Progenitor cell of endocrine pancreas (in vitro differentiated cells): ENCODE measurements at places on chromosomes 2 and 18. TPM values are rescaled to one million over a fixed set of nuclear protein-coding genes. Genes with fewer than 3 reads are reported as not detected.

Gene SERPINB12
- total RNA-seq = not detected in 2 replicates

Gene COL3A1
- 15.5 and 30.4 TPM in 2 replicates for total RNA-seq

Gene FIGN
- 18.0 and 19.3 TPM in 2 replicates for total RNA-seq

Gene FAM237A
- total RNA-seq = not detected in 2 replicates

Gene TMEM37
- 17.4 and 18.9 TPM in 2 replicates for total RNA-seq

Gene STAM2
- 32.8 and 36.2 TPM in 2 replicates for total RNA-seq

Gene POTEJ
- total RNA-seq = 0.19 and 0.24 TPM in 2 replicates

Gene KIF1A
- total RNA-seq = 132 and 140 TPM in 2 replicates

Gene ANKRD62
- total RNA-seq = not detected in 2 replicates

Gene UGT1A9
- total RNA-seq = not detected in 2 replicates

DNA sequence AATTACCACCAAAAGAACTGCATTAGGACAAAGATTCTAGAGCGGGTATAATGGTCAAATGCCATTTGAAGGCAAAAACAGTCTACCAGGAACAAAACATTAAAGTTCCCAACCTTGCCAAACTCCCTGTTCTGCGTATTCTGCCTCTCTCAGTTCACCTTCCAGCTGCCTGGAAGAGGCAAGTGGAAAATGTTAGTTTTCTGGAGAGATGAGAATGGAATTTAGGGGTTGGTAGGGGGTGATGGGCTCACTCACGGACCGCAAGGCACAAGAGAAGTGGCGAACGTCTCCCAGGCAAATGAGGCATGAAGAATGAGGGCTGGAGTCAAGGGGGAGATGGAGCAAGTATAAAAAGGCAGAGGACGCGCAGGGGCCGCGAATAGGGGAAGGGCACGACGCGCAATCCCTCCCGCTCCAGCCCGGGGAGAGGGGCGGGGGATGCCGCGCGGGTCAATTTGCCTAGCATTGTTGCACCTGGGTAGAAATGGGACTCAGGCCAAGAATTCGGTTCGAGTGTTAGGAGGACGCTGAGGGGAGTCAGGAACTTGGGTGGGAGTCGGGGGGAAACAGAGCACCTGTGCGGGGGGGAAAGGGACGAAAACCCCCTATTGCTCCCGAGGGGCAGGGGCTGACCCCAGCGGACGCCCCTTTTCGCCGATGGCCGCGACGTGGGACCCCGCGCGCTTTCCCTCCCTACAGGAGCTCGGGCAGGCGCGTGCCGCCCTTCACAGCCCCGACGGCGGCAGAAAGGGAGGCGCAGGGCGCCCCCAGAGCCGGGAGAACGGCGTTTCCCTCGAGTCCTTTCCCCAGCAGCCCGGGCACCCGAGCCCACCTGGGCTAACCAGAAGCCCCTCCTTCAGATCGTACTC, 573 bp downstream of the PAIP2B start:
- DNase-seq = peak; percentile 52

- DNase-seq = no peak
These were observed at the start of gene CCDC68 for GRCh38 chr18:54958704-54959625. Gene CCDC68 (minus strand): TSS chr18:54959461. CDS start chr18:54942791, 16,670 bp downstream.

DNA sequence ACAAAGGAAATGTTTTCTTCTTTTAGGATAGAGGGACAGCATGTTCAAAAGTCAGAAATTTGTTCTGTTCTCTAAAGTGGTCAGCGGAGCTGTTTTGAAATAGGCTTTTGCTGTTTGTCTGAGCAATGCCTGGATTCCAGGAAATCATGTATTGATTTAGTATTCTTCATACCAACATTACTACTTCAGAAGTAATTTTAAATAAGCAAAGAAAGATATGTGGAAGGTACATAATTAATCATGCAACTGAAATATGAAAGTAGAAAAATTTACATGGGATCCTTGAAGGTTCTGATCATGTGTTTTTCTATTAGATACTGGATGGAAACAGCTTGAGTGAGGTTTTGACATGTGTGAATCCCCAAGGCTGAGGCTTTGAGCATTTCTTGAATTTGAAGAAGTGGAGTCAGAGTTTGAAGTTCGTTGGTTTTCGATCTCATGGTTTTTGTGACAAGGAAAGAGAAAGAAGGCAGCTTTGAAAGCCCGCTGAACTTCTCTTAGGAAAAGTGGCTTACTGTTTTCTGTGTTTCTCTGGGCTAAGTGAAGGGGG, 220.0 kb downstream of the LDLRAD4 start:
- no peak for DNase-seq

DNA sequence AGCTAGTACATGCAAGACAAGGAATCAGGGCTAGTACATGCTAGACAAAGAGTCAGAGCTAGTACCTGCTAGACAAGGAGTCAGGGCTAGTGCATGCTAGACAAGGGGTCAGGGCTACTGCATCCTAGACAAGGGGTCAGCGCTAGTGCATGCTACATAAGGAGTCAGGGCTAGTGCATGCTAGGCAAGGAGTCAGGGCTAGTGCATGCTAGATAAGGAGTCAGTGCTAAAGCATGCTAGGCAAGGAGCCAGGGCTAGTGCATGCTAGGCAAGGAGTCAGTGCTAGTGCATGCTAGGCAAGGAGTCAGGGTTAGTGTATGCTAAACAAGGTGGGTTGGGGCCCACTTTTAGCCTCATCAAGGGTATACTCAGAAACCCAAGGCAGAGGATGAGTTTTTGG, 90.1 kb upstream of the FAM136A start:
- DNase-seq = no peak

DNA sequence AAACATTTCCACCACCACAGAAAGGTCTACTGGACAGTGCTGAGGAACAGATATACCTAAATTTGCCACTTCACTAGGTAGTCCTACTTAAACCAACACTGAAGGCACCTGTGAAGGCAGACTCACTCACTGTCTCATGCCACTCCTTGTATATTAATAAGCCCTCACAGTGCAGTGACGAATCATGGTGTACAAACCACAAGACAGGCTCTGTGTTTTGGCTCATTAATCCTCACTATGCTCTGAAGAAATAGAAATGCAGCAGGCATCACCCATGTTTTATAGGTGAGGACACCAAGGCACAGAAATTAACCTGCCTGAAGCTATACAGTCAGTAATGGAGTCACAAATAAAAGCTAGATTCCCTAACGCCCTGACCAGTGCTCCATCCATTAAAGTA, 44.3 kb downstream of the BARD1 start:
- no peak for DNase-seq

- DNase-seq = no peak
These were observed 59.9 kb downstream of the MSH6 start for GRCh38 chr2:47842846-47843245.

GRCh38 chr2:96888072-96889011, 18.5 kb upstream of the SEMA4C start:
- no peak for DNase-seq

DNA sequence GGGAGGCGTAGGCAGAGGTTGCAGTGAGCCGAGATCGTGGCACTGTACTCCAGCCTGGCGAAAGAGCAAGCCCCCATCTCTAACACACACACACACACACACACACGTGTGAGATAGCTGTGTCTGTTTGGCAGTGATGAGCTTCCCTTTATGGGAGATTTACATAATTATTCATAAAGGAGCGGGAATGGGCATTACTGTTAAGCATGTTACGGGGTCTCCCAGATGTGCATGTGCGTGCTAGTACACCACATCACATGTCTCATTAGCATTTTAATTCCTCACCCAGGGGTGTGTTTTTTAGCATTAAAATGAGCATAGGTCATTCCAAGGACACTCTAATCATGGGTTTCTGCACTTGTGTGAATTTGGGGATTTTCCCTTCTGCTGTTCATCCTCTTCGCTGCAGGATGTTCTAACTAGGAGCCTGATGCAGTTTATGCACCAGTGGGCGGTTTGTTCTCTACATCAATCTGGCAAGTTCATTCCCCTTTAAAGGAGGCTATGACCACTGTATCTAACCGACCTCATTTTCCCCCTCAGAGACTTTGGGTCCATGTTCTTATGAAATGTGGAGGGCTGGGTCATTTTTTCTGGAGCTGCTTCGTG, 1.0 kb upstream of the FAM178B start:
- DNase-seq = no peak

DNA sequence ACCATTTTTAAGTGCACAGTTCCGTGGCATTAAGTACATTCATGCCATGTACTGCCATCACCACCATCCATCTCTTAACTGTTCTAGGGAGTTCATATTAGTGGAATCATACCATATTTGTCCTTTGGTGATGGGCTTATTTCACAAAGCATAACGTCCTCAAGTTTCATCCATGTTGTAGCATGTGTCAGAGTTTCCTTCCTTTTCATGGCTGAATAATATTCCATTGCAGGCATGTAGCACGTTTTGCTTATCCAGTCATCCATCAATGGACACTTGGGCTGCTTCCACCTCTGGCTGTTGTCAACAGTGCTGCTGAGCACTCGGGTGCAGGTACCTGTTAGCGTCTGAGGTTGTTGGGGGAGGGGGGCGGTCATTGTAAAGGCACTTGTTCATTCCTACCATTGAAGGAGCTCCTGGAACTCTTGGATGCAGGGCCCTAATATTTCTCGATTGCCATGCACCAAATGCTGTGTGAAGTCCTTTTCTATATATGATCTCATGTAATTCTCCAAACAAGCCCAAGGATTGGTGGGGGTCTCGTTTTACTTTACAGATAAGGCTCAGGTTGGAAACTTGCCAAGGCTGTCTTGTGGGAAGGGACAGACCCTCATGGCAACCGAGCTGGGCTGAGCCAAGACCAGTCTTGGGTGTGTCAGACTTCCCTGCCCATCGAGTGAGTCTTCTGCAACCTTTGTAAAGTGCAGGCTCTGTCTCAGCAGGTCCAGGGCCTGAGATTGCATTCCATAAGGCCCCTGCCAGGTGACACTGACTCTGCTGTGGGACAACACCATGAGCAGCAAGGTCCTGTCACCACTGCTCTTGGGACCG, 42.9 kb upstream of the SH3RF3 start:
- no peak for DNase-seq

DNA sequence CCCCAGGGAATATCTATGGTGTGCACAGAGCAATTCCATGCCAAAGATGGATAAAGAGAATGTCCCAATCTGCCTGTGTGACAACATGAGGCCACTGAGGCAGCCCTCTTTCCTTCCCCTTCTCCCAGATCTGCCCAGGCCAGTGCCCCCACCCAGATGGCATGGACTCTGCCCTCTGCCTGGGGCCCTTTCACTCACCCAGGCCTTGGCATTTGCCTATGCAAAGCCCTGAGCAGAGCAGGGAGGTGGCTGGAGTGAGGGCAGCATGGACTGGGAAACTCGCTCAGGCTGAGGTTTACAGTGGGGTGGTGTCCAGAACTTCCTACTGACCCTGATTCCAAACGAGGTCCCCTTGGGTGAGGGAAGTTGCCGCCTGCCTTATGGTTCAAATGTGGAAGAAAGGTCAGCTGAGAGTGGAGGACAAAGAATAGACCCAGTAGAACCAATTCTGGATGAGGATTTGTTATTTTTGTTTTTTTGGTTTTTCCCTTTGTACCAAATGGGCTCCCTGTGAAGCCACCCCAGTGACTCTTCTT, 8.9 kb downstream of the SH2D6 start:
- DNase-seq = no peak

DNA sequence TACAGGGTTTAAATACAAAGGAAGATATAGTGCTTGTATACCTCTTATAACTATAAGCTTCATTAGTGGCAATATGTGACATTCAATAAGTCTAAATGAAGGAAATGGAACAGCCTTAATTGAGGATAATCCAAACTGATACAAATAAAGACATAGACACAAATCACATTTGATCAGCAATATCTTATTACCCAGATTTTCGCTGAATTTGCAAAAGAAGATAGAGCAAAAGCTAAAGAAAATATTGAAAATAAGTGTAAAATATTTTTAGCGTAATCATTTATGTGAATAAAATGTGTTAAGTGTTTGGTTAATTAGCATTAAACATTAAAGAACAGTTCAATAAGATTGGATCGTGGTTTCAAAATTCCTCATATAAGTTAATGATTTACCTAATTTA, 51.2 kb downstream of the CCDC148 start:
- DNase-seq = no peak

DNA sequence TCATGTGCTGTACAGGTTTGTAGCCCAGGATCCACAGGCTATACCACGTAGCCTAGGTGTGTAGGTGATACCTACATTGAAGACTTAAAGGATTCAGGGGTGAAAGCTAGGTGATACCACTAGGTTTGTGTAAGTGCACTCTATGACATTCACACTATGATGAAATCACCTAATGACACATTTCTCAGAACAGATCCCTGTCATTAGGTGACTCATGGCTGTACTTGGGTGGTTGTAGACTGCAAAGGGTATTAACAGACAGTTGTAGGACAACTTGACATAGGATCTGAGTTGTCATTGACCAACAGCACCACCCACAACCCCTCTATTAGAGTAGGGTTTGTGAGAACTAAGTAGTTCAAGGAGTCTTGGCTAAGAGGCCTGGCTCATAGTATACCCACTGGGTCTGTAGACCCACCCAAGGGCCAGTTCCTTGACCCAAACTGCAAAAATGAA, 27.7 kb upstream of the SMCHD1 start:
- no peak for DNase-seq

DNA sequence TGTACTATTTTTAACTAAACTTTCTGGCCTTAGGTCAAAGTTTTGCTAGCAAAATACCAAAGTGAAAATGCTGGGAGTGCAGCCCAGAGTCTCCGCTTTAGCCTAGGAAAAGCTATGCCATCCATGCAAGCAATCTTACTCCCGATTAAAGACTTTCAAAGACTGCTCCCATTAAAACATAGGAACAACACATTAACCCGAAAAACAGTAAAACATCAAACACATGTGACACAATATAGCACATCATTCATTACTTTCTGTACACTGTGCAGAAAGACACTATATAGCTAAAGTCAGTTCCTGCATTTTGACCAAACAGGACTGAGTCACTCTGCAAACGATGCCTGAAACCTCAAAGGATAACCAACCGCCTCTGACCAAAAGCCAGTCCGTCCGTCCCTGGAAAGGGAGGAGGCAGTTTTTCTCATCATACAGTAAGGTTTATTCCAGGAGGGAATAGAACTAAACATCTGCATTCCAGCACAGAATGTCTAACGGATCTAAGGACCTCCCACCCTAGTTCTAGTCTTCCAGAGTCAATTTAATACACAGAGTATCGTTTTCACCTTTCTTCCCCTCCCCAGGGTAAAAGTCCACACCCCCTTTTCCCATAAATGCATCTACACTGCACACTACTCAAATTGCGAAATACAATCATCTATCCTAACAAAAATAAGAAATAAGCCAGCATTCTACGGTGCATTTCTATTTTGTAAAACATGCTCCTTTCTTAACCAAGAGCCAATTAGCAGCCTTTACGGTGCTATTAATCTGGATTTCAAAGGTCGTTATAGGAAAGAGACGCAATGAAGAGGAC, 1.7 kb downstream of the ROCK2 start:
- DNase-seq = no peak

DNA sequence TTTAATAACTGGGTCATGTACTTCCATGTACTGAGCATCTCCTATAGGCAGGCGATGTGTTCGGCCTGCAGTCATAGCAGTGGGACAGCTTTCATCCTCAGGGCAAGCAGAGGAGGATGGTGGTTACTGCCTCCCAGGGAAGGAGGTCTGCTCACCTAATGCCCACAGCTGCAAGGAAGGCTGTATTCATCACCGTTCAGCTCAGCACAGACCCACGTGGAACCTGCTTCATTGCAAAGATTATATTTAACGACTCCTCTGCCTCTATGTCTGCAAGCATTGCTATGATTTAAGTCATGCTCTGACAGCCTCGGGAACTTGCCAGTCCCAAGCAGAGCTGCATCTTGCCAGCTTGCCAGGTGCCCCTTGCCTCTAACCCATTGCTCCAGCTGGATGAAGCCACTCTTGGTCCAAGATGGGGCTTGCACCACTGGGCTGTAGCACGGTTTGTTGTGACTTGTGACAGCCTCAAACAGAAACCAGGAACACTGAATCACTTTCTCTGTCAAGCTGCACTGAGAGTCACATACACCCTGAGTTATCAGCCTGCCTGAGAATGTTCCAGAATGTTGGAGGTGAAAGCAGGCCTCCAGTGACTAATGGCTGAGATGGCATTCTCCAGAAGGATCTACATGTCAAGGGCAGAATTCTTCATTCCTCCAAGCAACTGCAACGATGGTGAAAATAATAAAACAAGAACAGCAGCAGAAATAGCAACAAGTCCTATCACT, 651.1 kb upstream of the ID2 start:
- DNase-seq = no peak
